ENCODE measurements at places on chromosomes 2 and 18.

DNA sequence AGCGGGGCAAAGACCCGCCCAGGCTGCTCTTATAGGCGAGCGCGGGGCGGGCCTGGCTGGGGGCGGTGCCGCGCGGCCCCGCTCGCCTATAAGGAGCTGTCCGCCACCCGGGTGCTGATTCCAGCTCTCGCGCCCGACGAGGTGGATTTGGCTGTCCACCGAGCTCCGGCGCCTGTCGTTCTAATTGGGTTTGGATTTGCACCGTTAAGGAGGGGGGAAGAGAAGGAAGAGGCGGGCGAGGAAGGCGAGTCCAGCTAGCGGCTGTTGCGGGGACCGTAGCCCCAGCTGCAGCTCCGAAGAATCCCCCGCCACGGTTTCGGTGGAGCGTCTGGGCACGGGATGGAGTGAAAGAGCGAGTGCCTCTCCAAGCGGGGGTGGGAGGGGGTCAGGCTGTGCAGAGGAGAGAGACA is at the start of gene CNTNAP5:
TSS of gene CNTNAP5 (plus strand) at position 117 of the 410 bp plus-strand sequence. CDS start 364 bp downstream, outside the sequence.
- no peak for DNase-seq

- DNase-seq = no peak
Measured at GRCh38 chr2:215607766-215608165, 171.9 kb upstream of the FN1 start.

GRCh38 chr2:148459377-148459778 is 185.2 kb upstream of the EPC2 start:
- no peak for DNase-seq

GRCh38 chr2:143433251-143433650 is 304.0 kb downstream of the ARHGAP15 start:
- no peak for DNase-seq

DNA sequence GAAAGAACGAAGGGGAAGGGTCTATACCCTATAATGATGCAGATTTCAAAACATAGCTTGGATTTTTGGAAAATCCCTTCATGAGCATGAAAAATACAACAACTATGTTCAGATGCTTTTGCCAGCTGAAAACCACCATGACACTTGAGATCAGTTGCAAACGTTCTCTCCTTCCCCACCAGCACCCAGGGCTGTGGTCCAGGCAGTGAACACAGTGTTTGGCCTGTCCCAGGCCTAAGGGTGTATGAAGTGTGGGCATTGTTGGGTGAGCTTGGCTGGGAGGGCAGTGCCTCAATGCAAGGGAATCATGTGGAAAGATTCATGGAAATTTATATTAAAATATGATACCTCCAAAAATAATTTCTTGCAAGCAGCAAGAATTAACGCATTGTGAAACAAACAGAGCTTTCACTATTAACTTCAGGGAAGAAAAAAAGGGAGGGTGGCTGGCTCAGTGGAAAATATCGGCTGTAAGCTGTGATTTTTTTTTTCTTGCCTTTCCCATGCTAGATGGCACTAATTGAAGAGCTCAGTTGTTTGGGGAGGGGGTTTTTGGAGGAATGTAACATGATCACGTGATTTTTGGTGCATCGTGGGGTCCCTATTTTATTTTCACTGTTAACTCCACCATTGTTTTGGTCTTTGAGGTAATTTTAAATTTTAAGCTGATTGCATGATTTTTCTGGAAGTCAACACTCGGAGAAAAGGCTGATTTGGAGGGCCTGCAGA is 52.0 kb downstream of the CDC42EP3 start:
- no peak for DNase-seq

GRCh38 chr2:165952741-165953211 is 800 bp downstream of the TTC21B start:
- no peak for DNase-seq

DNA sequence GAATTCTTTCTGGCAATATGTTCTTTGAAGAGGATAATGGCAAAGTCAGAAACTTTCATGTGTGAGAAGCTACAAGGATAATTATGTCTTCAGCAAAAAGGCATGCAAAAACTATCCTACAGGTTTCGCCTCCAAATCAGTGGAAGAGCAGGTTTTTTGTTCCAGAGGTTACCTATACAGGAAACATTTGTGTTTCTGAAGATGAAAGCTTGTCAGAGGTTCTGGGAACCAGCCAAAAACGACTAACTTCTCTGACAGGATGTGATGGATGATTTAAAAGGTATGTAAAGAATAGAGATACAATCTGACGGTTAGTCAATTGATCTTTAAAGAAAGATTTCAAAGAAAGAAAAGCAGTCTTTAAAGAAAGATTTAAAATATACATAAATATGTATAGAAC is 37.6 kb downstream of the RND3 start:
- DNase-seq = no peak

- DNase-seq = no peak
Measured at GRCh38 chr2:11387843-11388242, 43.4 kb upstream of the ROCK2 start.

DNA sequence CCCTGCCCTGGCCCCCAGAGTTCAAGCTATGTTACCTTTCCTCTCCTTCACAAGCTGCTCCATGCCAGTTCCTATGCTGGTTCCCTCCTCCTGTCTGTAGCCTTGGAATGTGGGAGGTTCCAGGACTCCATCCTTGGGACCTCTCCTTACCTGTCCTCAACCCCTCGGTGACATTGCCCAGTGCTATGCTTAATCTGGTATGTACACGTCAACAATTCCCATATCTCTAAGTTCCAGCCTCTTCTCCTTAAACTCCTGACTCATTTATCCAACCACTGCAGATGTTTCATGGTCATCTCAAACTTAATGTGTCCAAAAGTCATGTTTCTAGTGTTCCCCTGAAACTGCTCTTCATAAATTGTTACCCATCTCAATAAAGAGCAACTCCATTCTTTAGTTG is 160.8 kb downstream of the TNS1 start:
- no peak for DNase-seq

GRCh38 chr2:39708003-39708402 is 42.3 kb downstream of the TMEM178A start:
- no peak for DNase-seq

DNA sequence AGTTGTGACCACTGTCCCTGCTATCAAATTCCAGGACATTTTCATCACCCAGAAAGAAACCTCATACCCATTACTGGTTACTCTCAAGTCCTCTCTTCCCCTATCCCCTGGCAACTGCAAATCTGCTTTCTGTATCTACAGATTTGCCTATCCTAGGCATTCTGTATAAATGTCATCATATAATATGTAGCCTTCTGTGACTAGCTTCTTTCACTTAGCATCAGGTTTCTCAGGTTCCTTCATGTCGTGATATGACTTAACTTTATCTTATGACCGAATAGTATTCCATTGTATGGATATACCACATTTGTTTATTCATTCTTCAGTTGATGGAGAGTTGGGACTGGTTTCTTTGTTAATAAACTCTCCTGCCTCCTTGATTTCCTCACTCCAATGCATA is 60.5 kb downstream of the PMAIP1 start:
- DNase-seq = no peak

DNA sequence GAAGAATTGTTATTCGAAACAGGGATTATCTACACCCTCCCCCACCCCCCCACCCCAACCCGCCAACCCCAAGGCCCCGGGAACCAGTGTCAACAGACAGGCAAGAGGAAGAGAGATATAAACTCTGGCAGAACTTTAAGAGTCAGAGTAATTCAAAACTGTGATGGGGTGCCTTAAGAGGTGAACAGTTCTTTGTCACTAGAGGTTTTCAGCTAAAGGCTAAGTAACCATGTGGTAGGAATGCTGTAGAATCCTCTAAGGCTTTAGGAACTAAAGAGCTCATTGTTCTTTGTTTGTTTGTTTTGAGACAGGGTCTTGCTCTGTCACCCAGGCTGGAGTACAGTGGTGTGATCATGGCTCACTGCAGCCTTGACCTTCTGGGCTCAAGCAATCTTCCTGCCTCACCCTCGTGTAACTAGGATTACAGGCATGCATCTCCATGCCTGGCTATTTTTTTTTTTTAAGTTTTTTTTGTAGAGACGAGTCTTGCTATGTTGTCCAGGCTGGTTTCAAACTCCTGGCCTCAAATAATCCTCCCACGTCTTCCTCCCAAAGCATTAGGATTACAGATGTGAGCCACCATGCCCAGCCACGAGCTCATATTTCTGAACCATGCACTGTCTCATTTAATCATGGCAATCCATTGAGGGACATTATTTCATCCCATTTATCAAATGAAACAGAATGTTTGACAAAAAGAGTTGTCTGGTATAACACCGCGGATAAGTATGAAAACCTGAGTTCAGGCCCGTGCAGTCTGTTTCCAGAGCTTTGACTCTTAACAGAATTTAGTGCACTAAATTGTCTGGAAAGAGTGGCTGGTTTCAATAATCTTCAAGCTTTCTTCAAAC is 20.8 kb upstream of the TMEM17 start:
- DNase-seq = no peak
